ENCODE measurements at places on chromosomes 16 and 17. TPM values are rescaled to one million over a fixed set of nuclear protein-coding genes. Genes with fewer than 3 reads are reported as not detected.

- DNase-seq = no peak
These were observed 106.5 kb downstream of the SPAG9 start for GRCh38 chr17:51014129-51014528.

GRCh38 chr17:17151962-17152361 lies 54.2 kb downstream of the PLD6 start:
- peak; percentile 99 for DNase-seq

DNA sequence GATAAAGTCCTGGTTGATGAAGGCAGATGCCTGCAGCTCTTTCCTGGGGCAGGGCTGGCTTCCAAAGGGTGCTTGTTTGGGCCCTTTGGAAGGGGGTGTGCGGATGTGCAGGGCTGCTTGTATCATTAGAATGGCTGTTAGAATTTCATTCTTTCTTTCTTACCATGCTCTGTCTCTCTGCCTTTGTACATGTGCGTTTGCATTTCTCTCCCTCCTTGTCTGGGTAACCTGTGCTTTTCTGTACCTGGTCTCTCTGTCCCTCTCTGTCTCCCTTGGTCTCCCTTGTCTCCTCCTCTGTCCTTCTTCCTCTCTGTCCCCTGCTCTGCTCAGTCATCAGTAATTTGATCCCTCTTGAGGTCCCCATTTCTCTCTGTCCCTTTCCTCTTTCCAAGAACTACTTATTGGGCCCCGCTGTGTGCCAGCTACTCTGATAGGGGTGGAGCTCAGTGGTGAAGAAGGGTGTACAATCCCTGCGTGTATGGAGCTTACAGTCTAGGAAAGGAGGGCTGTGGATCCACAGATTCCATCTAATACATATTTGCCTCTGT lies 69.3 kb downstream of the PLCG2 start:
- DNase-seq = no peak

DNA sequence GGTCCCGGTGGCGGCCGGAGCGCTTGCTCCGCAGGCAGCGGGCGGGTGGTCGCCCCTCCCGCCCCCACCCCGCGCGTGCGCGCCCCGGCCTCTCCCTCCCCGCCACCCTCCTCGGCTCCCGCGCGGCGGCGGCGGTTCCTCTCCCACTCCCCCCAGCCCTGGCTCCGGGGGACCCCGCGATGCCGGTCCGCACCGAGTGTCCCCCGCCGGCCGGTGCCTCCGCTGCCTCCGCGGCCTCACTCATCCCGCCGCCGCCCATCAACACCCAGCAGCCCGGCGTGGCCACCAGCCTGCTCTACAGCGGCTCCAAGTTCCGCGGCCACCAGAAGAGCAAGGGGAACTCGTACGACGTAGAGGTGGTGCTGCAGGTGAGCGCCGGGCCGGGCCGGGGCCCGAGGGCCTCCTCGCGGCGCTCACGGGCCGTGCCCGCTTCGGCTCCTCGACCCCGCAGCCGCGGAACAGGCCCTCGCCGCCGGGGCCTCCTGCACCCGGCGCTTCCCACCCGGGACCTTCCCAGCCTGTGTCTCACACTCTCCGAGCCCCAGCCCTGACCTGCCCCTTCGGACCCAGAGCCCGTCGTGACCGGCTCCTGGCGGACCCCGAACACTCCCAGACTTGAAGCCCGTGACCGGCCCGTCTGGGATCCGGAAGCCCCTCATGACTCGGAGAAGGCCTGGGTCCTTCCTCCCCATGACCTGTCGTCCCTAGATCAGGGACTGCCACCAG lies 490 bp downstream of the GID4 start:
- no peak for DNase-seq

The TBC1D3L gene
- 4.6 TPM for total RNA-seq

The SOST gene
- total RNA-seq = 0.24 TPM

- no peak for DNase-seq
These were observed 35.0 kb downstream of the NKD1 start for GRCh38 chr16:50583211-50583610.

GRCh38 chr16:50386139-50386538 lies 17.4 kb upstream of the BRD7 start:
- no peak for DNase-seq

DNA sequence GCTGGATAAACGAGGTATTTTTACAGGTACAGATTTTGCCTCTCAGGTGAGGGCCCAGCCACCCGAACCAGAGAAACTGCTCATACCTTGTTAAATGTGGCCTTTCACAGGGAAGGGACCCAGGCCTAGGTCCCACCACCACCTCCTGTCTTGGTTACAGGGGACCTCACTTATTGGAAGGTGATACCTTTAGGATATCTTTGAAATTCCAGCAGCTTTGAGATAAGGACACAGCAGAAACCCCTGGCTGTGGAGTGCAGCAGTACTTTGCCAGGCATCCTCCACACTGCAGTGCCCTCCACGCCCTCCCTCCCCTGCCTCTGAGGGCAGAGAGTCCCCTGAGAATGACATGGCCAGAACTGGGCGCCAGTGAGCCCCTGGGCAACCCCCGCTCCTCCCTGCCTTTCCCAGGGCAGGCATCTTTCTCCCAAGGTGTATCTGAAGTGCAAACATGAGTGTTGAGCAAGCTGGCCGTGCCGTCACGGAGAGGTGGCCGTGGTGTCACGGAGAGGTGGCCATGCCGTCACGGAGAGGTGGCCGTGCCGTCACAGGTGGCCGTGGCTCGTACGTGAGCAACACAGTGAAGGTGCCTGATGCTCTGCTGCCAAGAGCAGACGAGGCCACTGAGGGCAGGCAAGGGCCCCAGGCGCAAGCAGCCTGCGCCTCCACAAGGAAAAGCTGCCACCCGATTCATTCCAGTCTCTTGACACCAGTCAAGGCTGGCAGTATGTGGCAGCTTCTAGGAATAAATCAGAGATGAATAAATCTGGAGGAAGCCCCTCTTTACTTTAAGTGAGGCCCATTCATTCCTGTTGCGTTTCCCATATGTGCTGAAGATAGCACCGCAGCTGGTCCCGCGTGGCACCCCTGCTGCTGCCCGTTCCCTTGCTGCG lies 134.5 kb upstream of the CHMP6 start:
- peak; percentile 11 for DNase-seq

GRCh38 chr16:24749310-24749709 lies 19.9 kb downstream of the TNRC6A start:
- DNase-seq = no peak

The C16orf89 gene
- total RNA-seq = not detected

The SPAG5 gene
- total RNA-seq = 170 TPM
